Tibial nerve (tissue), 4 donors: ENCODE measurements at places on chromosomes 7 and 10. TPM values are rescaled to one million over a fixed set of nuclear protein-coding genes. Genes with fewer than 3 reads are reported as not detected.

- DNase-seq = no peak
Observed at GRCh38 chr10:61452655-61453641, at the start of gene TMEM26. TSS of gene TMEM26 (minus strand) at chr10:61453381. CDS start at chr10:61453081, 300 bp downstream.

- no peak for DNase-seq
Observed at GRCh38 chr7:81887098-81888090, 117.5 kb upstream of the HGF start.

GRCh38 chr7:27933671-27934565 lies 194.0 kb downstream of the TAX1BP1 start:
- no peak for DNase-seq

RPA3 gene
- 14.4 TPM for total RNA-seq
